ENCODE measurements at places on chromosomes 16 and 17.

- DNase-seq = no peak
Measured at GRCh38 chr17:76065775-76066174, 6.5 kb downstream of the SRP68 start.

GRCh38 chr17:72455562-72455961 lies 334.7 kb downstream of the SOX9 start:
- no peak for DNase-seq

DNA sequence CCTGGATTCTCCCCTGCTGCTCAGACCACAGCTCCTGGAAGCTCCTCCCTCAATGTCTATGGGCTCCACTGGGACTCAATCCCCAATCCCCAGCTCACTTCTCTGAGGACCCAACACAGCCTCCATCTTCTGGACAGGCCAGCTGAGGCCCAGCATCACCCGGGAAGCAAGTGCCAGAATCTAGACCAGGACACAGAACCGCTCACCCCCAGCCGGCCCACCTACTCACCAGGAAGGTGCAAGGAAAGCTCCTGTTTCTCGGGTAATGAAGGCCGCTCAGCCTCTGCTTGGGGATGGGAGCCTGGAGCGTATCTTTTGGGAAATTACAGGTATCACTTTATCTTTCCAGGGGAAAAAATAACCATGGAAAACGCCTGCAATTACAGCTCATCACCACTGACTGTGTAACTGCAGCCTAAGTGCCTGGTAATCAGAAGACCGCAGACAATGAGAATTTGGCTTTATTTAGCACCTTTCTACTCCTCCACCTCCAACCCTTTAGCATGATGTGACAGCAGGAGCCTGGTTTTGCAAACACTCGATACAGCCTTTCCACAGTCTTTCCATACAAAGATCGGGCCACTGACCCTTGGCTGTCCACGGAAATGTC lies 49.6 kb upstream of the RPL38 start:
- DNase-seq = no peak

DNA sequence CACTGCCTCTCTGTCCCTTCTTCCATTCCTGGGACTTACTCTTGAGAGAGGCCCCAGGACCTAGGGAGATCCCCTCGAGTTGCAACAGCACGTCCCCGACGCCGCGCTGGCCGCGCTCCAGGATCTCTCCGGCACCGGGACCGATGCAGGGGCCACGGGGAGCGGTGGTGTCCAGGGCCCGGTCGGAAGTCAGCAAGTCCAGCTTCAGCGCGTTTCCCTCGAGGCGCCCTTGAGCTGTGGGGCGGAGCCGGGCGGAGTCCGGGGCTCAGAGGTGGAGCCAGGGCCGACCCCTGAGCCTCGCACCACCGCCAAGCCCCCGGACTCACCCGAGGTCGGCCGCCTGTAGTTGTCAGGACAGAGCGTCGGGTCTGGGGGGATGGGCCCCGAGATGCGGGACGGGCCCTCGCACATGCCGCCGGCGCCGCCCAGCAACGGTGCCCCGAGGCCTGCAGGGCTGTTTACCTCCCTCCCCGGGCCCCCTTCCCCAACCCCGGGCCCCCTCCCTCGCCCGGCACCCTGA lies 458 bp downstream of the ENKD1 start:
- no peak for DNase-seq

DNA sequence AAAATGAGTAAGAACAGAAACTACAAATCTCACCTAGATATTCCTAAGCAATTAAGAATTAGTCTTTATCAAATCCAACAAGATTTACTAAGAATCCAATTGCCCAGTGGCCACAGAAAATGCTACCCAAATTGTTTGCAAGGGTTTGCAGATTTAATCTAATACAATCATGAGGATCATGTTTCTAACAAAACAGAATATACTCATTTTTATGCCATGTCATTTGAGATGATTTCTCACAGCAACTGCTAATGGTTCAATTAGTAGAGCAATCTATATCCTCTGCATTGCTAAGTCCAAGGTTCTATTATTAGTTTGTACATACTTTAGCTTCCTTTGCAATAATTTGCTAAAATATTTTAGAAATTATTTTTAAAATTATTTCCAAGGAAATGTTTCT lies 41.2 kb downstream of the HELZ start:
- no peak for DNase-seq

DNA sequence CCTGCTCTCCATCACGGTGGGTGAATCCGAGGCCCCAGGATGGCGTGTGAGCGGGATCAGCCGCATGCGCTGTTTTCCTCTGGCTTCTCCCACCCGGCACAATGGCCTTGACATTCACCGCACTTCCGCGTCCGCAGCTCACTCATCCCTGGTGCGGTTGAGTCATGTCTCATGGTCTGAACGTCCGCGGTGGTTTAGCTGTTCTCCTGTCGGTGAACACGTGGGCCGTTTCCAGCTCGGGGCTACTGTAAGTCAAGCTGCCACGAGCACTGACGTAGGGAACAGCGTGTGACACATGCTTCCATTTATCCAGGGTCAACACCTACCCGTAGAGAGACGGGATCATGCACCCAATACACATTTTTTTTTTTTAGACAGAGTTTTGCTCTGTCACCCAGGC lies 15.3 kb upstream of the CACNA1H start:
- no peak for DNase-seq

DNA sequence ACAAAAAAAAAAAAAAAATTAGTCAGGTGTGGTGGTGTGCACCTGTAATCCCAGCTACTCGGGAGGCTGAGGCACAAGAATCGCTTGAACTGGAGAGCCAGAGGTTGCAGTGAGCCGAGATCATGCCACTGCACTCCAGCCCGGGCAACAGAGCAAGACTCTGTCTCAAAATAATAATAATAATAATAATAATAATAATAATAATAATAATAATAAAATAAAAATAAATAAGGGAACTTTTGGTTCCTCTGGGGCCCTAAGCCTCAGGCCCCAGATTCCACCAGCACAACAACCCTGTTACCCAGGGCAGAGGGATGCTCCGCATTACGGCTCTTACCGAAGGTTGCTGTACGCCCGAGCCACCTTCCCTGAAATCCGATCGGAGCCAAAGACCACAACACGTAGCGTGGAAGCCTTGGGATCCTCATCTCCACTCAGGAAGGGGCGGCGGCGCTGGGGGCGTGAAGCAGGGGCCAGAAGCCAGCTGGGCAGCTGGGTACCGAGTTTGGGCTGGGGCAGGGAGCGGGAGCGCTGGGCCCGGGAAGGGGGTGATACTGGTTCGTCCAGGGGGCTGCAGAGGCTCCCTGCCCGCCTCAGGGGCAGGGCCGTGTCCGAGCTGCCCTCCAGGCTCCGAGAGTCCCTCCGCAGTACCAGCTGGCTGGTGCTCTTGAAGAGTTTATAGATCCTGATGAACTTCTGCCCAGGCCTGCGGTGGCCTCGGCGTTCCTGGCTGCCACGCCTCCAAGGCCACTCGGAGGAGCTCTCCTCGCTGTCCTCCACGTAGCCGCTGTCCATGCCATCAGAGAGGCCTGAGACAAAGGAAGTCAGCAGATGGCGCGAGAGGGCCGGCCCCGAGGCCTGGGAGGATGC lies 20.6 kb upstream of the PIK3R6 start:
- no peak for DNase-seq

DNA sequence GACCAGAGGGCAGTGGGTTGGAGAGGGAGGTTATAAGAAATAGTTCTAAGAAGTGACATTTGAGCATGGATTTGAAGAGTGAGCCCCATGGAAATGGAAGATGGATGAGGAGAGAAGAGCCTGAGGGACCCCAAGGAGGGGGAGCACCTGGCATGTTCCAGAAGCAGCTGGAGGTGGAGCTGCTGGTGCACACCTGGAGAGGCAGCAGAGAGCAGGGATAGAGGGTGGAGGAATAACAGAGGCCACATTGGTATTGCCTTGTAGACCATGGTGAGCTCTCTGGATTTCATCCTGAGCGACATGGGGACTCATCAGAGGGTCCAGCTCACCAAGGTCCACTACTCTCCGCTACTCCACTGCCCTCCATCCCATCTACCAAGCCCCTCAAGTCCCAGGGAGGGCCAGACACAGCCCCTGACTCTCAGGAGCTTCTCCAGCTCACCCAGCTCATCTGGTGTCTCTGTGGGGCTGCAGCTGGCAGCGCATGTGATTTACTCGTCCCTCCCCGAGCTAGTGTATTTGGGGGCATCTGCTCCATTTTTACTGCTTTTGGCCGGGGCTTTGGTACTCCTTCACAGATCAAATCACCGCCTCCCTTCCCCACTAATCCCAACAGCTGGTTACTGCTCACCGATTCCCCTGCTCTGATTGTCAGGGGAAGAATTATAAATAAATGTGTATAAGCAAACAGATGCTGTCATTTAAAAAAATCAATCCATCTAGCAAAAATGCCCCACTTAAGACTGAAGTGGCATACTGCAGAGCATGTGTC lies 22.1 kb upstream of the KDM8 start:
- no peak for DNase-seq

DNA sequence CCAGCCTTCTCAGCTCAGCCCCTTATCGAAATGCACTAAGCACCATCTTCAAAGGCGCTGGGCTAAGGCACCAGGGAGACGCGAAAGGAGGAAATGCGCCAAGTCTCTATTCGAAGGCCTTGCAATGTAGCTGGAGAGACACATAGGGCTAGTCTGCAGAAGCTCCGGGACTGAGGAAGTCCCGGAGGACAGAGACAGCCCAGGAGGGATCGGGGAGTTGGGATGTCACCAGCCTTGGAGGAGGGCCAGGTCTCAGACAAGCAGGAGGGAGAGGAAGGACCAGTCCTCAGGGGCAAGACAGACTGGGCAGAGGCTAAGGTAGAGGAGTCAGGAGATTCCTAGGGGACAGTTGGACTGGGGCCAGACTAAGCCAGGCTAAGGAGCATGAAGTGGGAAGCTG lies 8.5 kb downstream of the C17orf100 start:
- DNase-seq = no peak

- DNase-seq = no peak
Measured at GRCh38 chr16:86075488-86075785, 176.5 kb downstream of the IRF8 start.

- DNase-seq = no peak
Measured at GRCh38 chr17:78605429-78605828, 28.2 kb upstream of the DNAH17 start.

- DNase-seq = no peak
Measured at GRCh38 chr17:50274897-50275221, 593 bp downstream of the TMEM92 start.

Measured in kidney capillary endothelial cell (primary cell).